AML-193 (cell line): ENCODE measurements at places on chromosomes 7 and 10.
A peak's percentile ranks its signal among the peaks of the same experiment; 100 is the strongest.

GRCh38 chr10:47048526-47048905 lies 137.3 kb downstream of the PTPN20 start:
- DNase-seq = no peak

GRCh38 chr10:107546284-107546683 lies 381.8 kb upstream of the SORCS1 start:
- no peak for DNase-seq

DNA sequence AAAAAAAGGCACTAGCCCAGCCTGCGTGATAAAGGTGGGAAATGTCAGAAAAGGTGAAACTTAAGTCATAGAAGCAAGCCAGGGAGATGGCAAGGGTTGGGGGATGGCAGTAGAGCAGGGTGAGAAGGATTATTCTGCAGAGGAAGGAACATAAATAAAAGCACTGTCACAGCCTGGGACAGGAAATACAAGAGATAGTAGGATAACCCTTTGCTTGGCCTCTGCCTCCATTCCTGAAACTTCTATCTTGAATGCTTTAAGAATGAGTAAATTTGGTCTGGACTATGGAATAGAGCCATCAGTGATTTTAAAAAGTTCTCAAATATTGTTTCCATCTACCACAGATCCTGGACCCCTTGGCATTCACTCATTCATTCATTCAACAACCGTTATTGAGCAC lies 50.0 kb downstream of the ABCC2 start:
- DNase-seq = no peak

GRCh38 chr10:117086546-117086945 lies 51.5 kb downstream of the VAX1 start:
- no peak for DNase-seq

GRCh38 chr7:131741446-131741845 lies 185.0 kb upstream of the PODXL start:
- no peak for DNase-seq

DNA sequence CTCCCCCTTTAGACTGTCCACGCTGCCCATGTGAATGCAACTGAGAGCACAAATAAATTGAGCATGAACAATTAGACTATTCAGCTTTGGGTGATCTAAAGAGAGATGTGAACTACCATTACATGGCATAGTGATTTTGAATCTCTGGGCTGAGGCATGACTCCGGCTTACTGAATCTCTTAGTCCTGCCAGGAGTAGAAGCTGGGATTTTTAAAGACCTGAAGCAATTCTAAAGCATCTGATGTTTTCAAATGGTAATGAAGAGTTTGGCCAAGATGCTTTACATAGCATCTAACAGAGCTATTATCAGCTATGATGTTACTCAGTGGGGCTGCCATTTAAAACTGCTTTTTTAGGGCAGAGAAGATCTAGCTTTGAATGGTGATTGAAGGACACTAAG lies 1059.1 kb downstream of the SORCS3 start:
- DNase-seq = no peak

DNA sequence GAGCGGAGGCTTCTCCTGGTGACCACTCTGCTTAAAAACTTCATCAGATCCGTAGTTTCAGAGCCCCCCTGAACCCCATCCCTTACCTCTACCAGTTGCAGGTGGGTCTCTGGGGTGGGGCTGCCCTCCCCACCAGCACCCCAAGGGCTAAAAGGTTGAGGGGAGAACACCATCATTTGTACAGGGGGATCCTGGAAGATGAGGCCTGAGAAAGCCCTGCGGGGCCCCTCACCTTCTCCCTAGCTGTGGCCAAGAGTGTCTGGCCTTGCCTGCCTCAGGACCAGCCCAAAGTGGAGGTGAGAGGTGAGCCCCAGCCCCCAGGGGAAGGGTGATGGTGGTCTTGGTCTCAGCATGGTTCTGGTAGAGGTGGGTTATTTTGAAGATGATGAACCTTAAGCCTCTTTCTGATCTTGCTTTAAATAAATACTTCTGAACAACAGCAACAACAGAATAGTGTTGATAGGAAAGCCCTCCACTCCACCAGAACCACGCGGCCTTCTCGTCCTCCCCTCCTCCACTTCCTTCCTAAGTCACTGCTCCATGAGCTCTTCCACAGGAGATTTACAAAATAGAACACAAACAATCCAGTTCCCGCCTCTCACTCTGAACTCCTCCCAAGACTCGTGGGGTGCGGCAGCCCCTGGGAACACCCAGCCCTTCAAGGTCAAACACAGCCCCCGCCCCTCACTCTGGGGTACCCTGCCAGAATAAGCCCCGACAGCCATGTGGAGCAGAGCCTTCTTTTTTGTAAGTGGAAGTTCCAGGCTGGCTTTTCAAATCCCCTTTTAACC lies 169.1 kb downstream of the EGFR start:
- DNase-seq = no peak

GRCh38 chr7:123860848-123861247 lies 15.9 kb downstream of the HYAL4 start:
- no peak for DNase-seq

GRCh38 chr7:2553831-2554581 lies 1.3 kb downstream of the BRAT1 start:
- DNase-seq = no peak

DNA sequence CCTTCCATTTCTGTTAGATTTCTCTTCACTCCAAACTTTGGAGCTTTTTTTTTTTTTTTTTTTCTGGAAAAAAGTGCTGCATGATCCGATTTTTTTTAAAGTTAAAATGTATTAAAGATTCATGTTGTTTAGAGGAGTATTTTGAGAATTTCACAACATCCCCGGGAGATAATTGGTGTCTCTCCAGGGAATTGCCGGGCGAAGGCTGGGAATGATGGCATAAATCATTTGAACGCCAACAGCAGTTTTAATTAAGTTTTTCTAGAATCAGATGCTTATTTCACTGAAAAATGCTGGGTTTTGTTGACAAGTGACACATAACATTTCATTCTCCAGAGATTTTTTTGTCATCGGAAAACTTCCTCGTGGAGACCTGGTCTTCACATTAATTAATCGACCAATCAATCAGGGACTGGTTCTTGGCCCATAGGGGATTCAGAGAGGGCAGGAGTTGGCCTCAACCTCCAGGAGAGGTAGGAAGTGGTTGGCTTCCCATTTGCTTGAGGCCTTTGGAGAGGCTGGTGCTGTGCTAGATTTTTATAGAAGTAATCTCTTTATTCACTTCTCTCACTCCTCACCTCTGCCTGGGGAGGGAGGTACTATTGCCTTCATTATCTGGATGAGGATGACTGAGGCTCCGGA lies 439.4 kb downstream of the TYW1 start:
- DNase-seq = no peak

- peak; percentile 53 for DNase-seq
Measured at GRCh38 chr7:31744294-31744874, 57.4 kb downstream of the PPP1R17 start.

GRCh38 chr10:42992156-42992956 lies 84.5 kb upstream of the RET start:
- no peak for DNase-seq

DNA sequence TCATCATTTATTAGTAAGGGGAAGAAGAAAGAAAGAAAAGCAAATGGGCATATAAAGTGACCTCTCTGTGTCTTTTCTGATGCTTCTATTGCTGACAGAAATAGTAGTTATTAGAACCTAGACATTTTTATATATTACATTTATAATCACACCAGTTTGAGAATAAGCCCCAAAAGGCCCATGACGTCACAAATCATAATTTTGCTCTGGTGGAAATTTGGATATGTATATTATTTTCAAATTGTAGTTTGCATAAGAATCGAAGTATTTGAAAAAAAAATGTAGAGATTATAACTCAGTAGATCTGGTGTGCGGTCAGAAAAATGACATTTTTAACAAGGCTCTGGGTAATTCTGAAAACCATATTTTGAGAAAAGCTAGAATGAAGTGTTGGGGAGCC lies 101.2 kb upstream of the STEAP1 start:
- no peak for DNase-seq

GRCh38 chr10:69087590-69088470 lies at the start of gene SRGN:
TSS of gene SRGN (plus strand) at chr10:69088103. CDS start at chr10:69088158, 55 bp downstream.
- DNase-seq = peak; percentile 97

DNA sequence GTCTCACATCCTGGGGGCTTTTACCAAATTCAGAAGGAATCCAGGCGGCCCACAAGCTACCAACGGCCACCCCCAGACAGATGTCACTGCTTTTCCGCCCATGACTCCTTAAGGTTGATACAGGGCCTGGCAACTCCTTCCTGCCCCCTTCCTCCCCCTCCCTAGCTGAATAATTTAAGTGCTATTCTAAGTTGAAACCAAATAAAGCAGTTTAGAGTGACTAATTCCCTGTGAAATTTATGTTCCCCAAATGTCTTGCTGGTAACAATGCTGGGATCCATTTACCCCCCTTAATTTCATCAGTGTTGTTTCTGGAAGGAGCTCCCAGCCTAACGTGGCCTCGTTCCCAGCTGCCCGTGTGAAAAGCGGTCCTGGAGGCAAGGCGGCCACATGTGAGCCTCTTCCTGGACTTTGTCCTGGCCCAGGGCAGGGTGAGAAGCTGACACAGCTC lies 109.6 kb downstream of the TMEM130 start:
- no peak for DNase-seq

DNA sequence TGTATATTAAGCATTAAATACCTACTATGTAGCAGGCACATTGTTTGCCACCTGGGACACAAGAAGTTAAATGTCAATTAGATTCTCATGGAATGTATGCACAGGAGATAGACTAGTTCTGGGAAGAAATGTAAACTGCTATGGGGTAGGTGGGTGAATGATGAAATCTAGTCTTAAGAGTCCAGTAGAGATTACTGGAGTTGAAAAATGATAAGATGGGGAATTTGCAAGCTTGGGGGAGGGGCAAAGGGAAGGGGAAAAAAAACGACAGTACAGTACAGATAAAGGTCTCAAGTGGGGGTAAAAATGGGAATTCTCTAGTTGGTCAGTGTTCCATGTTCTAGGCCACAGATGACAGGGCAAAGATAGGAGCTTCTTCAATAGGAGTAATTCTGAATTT lies 94.4 kb downstream of the ATE1 start:
- no peak for DNase-seq

GRCh38 chr10:124892905-124893304 lies 49.0 kb upstream of the ZRANB1 start:
- no peak for DNase-seq

DNA sequence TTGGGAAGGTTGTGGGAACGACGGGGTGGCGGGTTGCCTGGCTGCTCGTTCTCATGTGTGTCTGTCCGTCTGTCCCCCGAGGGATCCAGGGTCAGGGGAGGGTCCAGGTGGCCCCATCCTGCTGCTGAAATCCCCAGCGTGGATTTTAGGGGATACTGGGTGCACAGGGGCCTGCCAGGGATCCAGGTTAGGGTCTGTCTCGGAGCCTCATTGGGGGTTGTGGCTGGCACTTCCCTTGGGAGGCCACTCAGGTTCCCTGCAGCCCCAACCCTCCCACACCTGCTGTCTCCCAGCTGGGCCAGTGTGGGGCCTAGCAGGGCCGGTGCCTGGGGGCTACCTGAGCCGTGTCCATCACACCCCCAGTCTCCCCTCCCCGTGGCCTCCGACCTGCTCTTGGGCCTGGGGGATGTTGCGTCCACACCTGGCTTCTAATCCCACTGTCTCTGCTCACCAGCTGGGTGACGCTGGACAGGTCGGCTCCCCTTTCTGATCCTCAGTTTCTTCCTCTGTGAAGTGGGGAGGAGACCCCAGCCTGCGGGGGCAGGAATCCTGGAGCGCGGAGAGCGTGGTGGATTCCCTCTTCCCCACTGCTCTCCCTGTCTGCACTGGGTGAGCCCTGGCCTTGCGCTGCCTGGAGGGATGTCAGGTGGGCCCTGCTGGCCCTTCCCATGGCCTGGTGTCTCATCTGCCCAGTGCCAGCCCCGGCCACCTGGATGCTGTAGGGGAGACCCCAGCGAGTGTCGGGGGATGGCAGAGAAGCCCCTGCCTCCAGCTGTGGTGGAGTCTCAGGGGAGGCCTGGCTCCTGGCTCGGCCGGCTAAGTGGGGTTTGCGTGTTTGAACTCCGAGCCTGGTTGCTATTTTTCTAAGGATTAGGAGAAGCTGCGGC lies 81.6 kb downstream of the UNCX start:
- DNase-seq = no peak

- DNase-seq = no peak
Measured at GRCh38 chr7:114504586-114504985, 90.0 kb downstream of the FOXP2 start.
